ENCODE measurements at places on chromosomes 7 and 10.

DNA sequence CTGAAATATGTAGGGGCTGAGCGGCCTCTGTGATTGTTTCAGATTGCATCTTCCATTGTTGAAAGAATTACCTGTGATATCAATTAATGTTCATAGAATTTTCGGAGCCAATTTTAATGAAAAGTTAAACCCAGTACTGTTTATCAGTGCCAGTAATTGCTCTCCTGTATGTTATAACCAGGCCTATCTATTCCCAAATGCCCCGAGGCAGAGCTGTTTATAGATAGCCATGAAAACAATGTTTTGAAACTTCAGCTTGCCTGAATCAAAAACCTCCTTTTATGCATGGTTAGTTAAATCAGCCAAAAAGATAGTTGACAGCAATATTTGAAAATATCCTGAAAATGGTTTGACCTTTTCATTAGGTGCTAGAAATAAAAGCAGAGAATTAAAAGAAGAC lies 50.1 kb upstream of the HDAC9 start:
- no peak for DNase-seq

DNA sequence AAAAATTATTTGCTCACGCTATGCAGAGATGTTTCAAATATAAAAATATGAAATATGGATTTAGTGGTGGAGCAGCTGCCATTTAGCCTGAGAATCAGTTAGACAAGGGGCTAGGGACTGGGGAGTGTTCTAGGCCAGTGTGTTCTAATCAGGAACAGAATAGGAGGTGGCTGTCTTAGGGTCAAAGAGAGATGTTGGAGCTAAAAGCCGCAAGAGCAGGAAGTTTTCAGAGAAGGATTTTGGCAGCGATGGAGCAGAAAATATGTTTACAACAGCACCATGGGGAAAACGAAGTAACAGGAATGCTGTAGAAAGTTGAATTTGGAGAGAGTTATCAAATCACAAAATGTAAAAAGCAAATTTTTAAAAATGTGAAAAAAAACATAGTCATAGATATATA lies 314.0 kb upstream of the SEMA3A start:
- no peak for DNase-seq

DNA sequence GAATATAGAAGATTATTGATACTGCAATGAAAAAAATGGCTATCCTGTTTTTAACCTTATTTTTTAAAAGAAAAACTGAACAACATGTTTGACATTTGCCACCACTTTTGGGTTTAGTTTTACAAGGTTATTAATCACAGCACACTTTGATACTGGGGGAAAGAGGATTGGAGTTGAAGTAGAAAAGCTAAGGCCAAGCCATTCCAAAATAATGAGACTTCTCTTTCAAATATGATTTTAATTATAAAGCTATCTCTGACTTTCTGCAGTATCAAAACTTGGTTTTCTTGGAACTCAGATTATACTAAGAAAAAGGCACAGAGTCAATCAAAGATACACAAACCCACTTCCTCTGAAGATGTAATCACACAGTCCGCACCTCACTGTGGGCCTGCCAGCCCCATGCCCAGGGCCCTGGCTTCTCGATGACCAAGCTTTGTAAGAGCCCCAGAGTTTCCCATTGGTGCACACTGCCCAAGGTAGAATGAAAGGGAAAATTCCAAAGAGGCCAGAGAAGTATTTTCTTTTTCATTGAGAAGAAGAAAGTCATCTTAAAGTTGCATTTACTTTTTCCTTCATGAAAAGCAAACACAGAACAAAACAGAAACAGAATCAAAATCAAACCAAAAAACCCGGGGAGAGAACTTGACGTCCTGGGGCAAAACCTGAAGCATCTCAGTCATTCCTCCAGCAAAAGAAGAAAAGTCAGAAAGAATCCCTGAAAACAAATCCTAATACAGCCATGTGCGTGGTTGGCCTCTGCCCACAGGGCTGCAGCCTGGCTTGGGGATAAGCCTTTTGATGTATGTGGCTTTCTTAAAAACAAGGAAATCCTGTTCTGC lies 187.7 kb upstream of the KLF6 start:
- DNase-seq = peak; percentile 56

DNA sequence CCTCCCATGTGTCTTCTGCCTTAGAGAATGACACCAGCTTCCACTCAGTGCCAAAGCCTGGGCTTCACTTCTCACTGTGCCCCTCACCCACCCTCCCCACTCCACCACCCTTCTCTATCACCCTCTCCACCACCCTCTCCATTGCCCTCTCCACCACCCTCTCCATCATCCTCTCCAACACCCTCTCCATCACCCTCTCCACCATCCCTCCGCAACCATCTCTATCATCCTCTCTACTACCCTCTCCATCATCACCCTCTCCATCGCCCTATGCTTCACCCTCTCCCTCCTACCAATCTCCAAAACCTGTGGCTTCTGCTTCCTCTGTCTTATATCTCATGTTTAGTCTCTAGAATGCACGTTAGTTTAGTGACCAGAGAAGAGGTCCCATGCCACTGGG lies 91.0 kb upstream of the TMEM72 start:
- no peak for DNase-seq

DNA sequence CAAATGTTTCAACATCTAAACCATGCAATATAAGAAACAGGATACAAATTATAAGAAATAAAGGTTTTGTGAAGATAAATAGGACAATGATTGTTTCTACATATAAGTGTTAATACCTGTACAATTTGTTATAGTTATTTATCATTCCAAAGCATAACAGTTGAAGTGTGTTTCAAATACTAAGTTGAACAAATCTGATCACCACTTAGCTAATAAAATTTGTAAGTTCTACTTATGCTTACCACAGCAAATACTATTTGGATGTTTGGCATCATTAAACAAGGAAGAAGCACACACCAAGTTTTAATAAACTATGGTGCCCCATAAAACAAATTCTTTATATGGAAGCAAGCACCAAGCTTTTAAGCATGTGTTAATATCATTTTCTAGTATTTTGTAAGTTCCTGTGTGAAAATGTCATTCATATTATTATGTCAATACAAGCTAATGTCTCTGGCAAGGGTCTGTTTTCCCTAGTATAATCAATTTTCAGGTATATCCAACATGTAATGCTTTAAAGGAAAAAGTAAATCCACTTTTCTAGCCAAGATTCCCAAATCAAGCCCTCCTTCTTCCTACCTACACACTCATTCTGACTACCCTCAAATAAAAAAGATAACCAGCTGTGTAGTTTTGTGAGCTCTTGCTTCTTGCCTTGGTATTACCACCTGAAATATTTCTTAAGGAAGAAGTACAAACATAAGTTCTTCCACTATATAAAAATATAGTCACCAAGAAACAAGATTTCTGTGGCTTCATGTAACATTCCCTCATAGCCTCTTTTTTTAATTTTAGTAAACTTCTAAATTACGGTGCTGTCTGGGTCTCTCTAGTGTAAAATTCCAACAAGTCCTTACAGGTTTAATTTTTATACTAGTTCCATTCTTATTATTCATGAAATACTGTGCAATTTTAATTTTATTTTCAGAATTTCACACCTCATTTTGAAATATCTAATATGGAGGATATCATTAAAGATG lies 9.2 kb downstream of the SKAP2 start:
- DNase-seq = no peak

DNA sequence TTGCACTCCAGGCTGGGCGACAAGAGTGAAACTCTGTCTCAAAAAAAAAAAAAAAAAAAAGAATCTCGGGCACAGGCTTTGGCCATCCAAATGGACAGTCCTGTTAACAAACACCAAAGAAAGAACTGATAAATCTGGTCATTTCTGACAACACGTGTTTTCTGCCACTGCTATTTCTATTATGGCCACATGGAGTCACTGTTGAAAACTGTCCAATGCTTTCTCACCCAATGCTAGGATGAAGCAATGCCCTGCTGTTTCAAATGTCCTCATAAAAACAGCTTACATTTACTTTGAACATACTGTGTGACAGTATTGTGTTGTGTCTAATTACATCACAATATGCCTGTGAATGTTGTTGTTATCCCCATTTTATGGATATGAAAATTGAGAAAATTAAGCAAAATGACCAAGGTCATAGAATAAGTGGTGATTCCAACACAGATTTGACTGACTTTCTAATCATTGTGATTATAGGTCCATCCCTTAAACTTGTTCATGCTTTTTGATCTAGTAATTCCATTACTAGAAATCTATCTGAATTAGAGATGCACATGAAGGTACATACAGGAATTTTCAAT lies 19.9 kb upstream of the MAP3K8 start:
- DNase-seq = peak; percentile 73

DNA sequence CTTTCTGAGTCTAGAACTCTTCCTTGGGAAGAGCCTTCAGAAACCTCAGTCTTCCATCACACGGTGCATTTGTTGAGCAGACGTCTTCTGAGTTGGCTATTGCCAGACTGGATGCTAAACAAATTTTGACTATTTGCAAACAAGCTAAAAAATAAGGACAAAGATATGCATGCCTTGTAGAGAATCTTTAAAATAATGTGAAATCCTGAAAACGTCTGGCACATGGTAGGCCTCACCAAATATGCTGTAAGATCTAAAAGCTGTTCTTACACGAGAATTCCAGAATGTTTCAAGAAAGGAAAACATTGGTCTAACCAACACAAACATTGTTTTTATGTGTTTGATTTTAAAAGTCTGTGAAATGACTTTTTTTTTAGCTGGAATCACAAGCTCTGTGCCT lies 11.3 kb downstream of the ZNF467 start:
- no peak for DNase-seq

- DNase-seq = no peak
Measured at GRCh38 chr10:124728071-124728829, 15.9 kb downstream of the FAM53B start.

DNA sequence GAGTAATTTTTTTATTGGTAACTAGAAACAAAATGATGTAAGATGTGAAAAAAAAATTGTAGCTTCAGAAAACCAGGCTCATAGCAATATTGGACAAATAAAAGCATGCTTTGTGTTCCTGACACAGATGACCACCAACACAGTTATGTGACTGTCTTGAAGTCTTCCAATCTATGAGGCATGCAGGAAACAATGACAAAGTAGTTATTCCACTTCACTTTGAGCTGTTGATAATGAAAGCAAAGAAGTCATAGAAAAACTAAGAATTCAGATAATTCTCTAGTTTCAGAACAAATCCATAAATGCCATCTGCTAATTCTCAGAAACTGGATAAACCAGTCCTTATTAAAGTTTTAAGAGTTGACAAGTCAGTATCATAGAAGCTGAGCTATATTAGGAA lies 378.4 kb upstream of the SEMA3D start:
- no peak for DNase-seq

DNA sequence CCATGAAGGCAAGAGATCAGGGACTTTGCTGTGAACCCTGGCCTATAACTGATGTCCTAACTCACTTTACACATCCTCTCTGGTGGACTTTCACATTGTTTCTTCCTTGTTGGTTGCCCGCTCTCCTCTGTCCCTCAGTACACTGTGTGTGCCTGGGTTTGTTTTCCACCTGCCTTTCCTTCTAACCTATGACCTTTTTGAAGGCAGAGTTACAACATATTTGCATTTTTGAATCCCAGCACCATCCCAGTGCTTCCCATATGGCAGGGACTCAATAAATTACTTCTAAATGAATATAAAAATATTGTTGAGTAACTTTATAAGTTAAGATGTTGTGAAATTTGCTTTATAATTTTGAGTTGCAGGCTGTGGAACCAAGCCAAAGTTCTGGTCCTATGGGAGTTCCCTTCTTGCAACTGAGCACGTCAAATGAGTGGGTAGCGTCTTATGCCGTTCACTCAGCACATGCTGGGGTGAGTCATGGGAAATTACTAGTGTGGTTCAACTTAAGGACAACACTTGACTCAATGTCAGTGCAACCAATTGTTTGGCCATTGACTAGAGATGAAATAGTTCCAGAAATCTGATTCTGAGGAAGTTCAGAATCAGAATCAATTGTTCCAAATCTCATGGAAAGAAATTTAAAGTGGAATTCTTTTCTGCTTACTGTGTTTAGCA lies 250.9 kb downstream of the TWIST1 start:
- DNase-seq = no peak

DNA sequence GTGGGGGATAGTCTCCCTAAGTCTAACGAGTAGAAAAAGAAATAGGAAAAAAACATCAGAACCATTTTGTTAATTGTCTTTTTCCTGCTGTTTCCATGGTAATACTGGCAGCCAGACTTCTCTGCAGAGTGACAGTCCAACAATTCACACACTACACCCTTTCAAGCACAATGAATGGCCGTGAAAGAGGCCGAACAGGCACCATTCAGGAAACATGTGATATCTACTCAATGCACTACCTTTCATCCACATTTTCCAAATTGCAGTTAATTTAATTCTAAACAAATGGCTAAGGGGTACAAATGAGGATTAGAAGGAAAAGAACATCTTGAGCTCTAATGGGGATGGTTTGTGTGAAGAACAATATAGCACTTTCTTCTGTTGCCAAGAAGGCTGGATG lies 358.5 kb upstream of the ANKRD30A start:
- DNase-seq = no peak

GRCh38 chr10:133461027-133461426 lies 7.3 kb downstream of the SCART1 start:
- no peak for DNase-seq

DNA sequence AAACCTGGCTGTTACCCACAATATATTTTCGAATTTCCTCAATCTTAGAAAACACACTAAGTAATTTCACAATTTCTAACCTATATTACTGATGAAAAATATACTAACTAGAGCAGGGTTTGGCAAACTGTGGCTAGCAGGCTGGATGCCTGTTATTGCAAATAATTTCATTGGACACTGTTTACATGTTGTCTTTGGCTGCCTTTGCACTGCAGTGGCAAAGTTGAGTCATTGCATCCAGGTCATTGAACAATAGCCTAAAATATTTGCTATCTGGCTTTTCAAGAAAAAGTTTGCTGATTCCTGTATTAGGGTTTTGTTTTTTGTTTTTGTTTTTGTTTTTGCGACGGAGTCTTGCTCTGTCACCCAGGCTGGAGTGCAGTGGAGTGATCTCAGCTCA lies 47.2 kb downstream of the KIF11 start:
- DNase-seq = no peak

DNA sequence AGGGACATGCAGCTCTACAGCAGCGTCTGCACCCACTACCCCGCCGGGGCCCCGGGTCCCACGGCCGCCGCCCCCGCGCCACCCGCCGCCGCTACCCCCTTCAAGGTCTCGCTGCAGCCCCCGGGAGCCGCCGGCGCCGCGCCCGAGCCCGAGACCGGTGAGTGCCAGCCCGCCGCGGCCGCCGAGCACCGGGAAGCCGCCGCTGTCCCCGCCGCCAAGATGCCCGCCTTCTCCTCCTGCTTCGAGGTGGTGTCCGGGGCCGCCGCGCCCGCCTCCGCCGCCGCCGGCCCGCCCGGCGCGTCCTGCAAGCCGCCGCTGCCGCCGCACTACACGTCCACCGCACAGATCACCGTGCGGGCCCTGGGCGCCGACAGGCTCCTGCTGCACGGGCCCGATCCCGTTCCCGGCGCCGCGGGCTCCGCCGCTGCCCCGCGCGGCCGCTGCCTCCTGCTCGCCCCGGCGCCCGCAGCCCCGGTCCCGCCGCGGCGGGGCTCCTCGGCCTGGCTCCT lies 631 bp downstream of the OTUD1 start:
- no peak for DNase-seq

Data from CD4-positive, alpha-beta T cell treated with Interleukin-21 for 1 hour (primary cell).